Hematopoietic multipotent progenitor cell (in vitro differentiated cells): ENCODE measurements at places on chromosomes 4 and X. TPM values are rescaled to one million over a fixed set of nuclear protein-coding genes. Genes with fewer than 3 reads are reported as not detected.

YY2 gene
- total RNA-seq: 1.1 TPM

GRCh38 chr4:182177166-182177565 lies 66.0 kb upstream of the TENM3 start:
- no peak for DNase-seq

DNA sequence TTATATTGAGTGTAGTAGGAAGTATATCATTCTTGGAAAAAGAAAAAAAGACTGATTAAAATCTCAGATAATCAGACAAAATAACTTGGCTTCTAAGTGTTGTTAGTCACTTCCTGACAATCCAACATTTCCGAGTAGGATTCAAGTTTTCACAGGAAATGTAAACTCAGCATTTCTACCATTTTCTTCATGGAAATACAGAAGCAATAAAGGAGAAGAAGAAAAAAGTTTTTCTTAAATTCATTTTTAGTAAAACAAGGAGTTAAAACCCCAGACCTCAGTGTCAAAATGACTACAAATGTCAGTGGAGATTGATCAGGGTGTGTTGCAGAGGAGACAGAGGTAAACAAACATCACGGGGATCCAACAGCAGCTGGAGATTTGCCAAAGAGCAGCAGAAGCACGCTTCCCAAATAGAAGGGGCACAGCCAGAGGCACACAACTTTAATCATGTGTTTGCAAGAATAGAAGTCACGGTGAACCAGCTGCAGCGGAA lies 129.3 kb upstream of the FAM9B start:
- no peak for DNase-seq

DNA sequence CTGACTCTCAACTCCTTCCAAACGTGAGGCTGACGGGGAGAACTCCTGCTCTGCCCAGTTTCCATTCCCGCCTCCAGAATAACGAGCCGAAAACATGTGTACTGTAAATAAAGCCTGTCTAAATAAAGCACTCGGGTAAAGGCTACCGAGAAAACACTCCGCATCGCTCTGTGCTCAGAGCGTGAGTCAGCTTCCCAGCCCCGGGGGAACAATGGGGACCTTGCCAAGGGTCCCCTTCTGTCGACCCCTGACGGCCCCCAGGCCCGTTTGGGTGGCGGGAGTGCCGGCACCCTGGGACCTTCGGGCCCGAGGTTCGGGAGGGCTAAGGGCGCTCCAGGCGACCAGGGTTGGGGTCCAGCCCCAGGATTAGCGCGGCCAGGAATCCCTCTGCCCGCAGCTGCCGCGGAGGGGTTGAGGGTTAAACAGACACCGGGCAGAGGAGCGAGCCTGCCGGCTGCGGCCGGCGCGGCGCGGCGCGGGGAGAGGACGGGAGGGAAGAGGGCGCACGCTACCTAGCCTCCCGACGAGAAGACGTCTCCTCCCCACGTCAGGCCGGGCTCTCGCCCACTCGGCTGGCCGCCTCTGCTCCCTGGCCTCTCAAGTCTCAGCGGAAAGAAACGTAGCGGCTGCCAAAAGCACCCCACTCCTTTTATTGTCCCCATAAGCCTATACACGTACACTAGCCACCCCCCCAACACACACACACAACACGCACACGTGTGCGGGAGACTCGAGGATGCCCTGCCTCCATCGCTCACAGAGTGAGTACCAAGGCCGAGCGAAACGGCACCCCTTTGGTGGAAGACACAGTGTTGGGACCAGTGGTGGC lies 85.5 kb downstream of the BCOR start:
- DNase-seq: no peak

ATRX gene
- 132 TPM for total RNA-seq

GRCh38 chrX:149762696-149763614 lies 10.9 kb upstream of the HSFX1 start:
- DNase-seq: no peak

ARHGAP6 gene
- total RNA-seq: 1.3 TPM

DNA sequence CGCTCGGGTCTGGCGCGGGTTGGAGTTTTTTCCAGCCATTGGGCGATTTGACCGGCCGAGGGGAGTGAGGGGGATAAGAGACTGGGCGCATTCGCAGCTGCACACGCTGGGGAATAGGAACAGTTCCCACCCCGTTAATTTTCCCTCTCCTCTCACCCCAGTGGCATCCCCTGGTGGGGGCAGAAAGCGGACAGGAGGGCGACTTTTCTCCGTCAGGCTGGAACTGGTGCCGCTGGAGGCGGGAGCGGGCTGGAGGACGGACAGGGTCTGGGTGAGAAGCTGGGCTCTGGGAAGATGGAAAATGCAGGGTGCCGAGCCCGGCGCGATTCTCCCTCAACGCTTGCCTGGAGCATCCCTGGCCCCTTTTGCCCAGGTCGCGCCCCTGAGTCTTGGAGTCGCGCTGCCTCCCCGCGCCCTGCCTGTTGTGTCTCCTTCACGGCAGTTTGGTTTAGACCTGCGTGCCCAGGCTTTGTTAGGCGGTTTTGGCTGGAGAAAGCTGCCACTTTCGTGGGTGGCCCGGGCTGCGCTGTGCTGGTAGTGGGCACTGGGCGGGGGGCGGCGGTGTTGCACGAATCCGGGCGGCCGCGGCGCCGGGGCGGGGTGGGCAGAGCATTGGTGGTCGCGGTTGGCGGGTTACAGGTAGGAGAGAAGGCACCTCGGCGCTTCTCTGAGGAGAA lies 2.0 kb downstream of the ADGRL3 start:
- DNase-seq: peak; percentile 1

SPANXN3 gene
- total RNA-seq: not detected

- DNase-seq: no peak
Measured at GRCh38 chr4:88366460-88366859, 12.2 kb upstream of the HERC6 start.

DNA sequence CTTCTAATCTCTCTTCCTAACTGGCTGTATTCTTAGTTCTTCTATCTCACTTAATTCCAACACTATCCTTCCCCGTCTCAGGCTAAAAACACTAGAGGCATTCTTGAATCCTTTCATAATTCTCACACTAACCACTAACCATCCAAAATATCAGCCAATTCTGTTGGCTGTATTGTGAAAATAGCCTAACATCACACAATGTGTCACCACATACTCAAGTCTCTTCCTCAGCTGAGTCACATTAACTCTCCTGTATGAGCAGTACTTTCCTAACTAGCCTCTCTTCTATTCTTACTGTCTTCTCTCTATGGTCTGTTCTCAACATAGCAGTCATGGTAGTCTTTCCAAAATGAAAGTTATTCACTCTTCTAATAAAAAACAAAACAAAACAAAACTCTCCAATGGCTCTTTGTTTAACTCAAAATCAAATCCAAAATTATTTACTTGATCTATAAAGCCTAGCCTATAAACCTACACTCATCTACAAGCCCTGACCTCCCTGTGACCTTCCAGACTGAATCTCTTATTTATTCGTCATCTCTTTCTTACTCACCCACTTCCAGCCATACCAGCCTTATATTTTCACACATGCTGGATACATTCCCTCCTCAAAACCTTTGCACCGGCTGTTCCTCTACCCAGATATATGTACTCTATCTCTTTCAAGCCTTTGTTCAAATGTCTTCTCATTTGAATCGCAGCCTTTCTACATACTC lies 445.9 kb downstream of the TLL1 start:
- DNase-seq: no peak

DNA sequence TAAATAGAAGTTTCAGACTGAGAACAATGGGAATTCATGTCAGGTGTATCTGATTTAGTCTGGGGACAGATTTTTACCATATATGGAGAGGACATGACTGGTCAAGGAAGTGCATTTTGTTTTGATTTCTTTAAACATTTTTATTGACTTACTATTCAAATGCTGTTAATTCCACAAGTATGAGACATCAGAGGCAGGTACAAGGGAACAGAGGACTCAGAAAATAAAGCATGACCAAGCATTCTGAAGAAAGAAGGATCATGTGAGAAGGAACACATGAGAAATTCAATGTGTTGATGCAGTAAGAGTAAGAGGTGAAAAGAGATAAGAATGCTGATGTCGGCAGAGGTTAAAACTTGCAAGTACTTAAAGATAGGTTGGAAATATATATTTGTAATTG lies 1452.6 kb downstream of the PCDH7 start:
- no peak for DNase-seq

DNA sequence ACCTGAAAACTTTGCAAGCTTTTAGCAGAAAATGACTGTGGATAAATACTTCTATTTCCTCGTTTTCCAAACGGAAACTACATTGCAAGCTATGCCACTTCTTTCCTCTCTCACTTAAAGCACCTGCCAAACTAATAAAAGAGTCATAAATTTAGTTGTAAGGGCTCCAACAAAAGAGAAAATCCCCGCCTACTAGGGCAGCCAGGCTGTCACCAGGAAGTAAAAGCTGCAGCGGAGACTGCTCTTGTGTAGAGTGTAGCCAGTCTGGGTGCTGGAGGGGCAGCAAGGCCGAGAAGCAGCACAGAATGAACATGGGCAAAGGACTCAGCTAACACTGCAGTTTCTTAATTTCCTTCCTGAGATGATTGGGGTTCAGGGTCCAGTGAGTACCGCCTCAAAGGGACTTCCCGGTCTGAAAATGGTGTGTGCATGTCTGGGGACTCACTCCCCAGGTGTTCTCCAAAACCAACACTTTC lies 89.3 kb upstream of the MAML3 start:
- DNase-seq: no peak

HHIP gene
- total RNA-seq: 0.27 TPM

DNA sequence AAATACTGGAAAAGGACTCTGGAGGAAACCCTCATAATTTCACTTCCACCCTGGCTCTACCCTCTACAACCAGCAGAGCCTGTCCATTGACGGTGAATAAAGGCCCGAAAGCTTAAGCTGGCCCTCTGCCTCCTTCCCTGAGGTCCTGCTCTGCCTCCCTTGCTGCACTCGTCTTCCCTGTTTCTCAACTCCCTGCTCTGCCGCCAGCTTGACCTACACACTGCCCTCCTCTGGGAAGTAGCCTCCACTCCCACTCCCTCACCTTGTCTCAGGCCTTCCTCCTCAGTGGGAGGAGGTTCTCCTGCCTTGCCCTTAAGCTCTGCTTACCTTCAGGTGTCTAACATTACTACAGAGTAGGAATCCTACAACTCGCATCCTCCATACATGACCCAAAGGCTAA lies 608.6 kb upstream of the NR3C2 start:
- DNase-seq: no peak

- DNase-seq: no peak
Measured at GRCh38 chrX:49912861-49913260, 9.5 kb upstream of the CLCN5 start.

VCX3A gene
- total RNA-seq: not detected

- DNase-seq: no peak
Measured at GRCh38 chr4:138177278-138177968, 64.7 kb downstream of the SLC7A11 start.

SULT1E1 gene
- total RNA-seq: not detected

- no peak for DNase-seq
Measured at GRCh38 chr4:173057442-173057841, 111.2 kb upstream of the GALNT7 start.

DNA sequence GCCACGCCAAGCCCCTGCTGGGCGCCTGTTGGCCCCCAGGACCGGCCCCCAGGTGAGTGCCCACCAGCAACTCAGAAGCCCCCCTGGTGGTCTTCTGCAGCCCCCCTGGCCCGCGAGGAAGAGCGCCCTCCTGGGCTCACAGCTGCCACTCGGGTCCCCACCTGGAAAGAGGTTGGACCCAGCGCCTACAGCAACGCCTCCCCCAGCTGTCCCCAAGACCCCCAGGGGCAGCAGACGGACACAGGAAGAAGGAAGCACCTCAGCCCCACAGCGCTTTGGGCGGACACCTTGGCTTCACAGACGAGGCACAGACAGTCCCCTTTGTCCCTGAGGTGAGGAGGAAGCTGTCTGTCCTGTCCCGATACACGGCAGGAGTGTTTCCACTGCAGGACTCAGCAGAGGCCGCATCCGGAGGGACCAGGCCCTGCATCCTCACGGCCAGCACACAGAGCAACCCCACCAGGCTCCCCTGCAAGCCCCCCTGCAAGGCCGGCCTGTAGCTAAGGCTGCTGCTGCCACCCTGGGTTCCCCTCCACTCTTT lies 115.6 kb upstream of the NKX1-1 start:
- no peak for DNase-seq

DNA sequence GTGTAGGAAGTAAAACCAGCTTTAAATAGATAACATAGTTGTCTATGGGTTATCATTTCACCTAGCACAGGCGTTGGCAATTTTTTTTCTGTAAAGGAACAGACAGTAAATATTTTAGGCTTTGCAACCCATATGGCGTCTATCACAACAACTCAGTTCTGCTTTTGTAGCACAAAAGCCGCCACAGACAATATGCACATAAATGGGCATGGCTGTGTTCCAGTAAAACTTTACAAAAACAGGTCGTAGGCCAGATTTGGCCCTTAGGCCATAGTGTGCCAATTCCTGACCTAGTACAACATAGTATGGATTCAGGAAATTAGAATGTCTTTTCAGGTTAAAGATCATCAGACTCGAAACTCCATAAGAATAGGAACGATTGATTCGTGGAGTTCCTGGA lies 265.3 kb upstream of the GK2 start:
- peak; percentile 9 for DNase-seq

CRLF2 gene
- 3.5 TPM for total RNA-seq

- no peak for DNase-seq
Measured at GRCh38 chr4:142356801-142357200, 489.3 kb downstream of the INPP4B start.

DNA sequence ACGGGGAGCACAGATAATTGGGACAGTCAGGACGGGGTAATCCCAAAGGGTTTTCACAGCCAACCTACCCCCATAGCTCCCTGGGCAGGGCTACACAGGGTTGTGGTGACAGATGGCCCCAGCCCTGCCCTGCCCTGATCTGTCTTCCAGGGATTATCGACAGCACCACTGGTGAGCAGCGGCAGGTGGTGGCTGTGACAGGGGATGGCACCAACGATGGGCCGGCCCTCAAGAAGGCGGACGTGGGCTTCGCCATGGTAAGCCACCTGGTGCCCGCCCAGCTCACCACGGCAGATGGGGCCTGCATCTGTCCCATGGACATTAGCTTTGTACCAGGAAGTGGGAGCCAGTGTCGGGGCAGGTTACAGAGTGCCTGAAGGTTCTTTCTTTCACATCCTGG lies 39.3 kb downstream of the ATP2B3 start:
- DNase-seq: no peak

DNA sequence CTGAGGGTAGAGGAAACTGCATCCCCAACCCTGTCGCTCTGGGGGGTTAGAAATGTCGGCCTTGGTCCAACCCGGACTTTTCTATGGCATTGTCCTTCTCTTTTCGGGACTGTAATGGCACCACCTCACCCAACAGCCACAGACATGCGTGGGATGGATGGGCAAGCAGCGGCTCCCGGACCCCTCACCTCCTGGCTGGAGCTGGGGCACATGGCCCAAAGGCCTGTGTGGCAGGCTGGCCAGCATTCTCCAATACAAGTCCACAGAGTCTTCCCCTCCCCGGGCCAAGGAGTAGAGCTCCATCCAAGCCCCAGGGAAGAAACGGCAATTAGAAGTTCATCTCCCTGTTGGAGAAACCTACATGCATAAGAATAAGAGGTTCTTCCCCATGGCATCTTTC lies 142.9 kb downstream of the NR3C2 start:
- no peak for DNase-seq
